ENCODE measurements at places on chromosomes 1 and 21.

- no peak for DNase-seq
These were observed 342.0 kb downstream of the SIPA1L2 start for GRCh38 chr1:232287676-232288569.

GRCh38 chr1:113197719-113198330, 124.8 kb downstream of the LRIG2 start:
- DNase-seq, result no peak

- DNase-seq, result no peak
These were observed 7.7 kb upstream of the ATP1A4 start for GRCh38 chr1:160143695-160144094.

GRCh38 chr1:244311784-244312532, 139.8 kb downstream of the ADSS2 start:
- DNase-seq, result no peak

DNA sequence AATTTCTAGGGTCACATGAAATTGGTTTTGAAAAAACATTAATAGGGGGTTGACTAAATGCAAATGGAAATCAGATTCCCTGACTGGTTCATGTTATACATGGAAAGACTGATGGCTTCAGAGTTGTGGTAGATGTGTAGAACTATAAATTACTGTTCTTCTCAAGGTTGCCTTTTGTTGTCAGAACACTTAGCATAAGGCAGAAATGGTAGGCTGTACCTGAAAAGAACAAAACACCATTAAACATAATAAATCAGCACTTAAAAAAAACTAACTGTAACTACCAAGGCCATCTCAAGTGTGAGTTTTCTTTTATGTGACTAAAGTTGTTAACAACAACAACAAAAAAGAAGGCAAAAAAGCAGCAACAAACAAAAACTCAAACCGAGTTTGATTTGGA, 111.8 kb downstream of the RPS6KC1 start:
- DNase-seq, result no peak

DNA sequence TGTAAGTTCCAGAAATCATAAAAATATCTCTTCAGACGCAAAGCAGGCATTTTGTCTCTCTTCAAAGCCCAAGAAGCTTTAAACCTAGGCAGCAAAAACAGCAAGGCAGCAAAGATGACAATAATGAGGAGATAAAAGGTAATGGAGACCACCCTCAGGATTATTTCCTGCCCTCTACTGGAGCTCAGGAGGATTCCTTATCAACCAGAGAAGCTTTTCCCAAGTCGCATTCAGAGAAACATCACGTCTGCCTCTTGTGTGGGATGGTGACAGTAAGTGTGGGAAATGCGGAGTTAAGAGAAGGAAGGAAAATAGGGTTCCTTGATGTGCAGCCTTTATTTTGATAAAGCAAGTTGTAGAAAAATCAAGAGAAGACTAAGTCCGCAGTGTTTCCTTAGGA, 365.8 kb downstream of the RGS7 start:
- DNase-seq, result no peak

- DNase-seq, result no peak
These were observed 371.6 kb downstream of the PRDM2 start for GRCh38 chr1:14071581-14071980.
